Progenitor cell of endocrine pancreas (in vitro differentiated cells): ENCODE measurements at places on chromosomes 1 and 21. TPM values are rescaled to one million over a fixed set of nuclear protein-coding genes. Genes with fewer than 3 reads are reported as not detected.

DNA sequence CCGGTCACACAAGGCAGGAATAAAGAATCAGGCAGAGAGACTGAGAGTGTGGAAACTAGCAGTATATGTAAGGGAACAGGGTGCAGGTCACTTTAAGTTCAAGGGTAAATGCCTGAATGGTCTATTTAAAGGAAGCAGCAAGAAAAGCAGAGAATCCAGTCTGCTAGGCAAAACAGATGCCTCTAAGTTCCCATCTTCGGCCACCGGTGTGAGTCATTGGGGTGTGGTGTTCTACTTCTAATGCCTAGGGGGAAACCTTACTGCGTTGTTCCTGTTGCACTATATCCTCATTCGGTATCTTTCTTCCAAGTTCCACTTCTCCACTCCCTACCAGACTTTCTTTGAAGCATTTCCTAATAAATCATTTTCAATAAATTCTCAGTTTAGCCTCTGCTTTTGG lies 259.9 kb downstream of the HHIPL2 start:
- DNase-seq, result no peak

GRCh38 chr1:119662034-119662437 lies 14.0 kb upstream of the ZNF697 start:
- no peak for DNase-seq

- no peak for DNase-seq
Observed at GRCh38 chr1:154137888-154138287, 17.0 kb downstream of the NUP210L start.

GRCh38 chr1:54835970-54836369 lies 34.8 kb upstream of the TTC22 start:
- DNase-seq, result no peak

- DNase-seq, result no peak
Observed at GRCh38 chr1:233544304-233544703, 69.6 kb upstream of the KCNK1 start.

DNA sequence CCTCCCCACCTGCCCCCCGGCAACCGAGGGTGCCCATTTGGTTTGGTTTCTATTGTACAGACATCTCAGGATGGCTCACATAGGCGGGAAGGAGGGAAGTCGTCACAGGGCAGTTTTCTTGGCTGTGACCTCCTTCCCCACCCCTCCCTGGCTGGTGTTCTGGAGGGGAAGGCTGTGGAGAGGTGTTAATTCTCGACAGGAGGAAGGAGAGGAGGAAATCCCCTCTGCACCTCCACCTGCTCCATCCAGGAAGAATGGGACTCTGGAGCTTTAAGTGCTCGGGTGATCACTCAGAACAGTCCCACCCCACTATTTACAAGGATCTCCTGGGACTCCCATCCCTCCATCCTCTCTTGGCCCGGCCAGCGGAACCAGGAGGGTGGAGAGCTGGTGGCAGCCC lies 7.6 kb downstream of the MEX3A start:
- DNase-seq, result no peak

- no peak for DNase-seq
Observed at GRCh38 chr1:77620273-77620672, 62.2 kb downstream of the ZZZ3 start.

- DNase-seq, result no peak
Observed at GRCh38 chr1:156616463-156616862, 2.8 kb upstream of the HAPLN2 start.

GRCh38 chr21:31184459-31184858 lies 146.2 kb upstream of the KRTAP19-8 start:
- DNase-seq, result no peak

- DNase-seq, result no peak
Observed at GRCh38 chr1:231855361-231855760, 228.8 kb downstream of the DISC1 start.

DNA sequence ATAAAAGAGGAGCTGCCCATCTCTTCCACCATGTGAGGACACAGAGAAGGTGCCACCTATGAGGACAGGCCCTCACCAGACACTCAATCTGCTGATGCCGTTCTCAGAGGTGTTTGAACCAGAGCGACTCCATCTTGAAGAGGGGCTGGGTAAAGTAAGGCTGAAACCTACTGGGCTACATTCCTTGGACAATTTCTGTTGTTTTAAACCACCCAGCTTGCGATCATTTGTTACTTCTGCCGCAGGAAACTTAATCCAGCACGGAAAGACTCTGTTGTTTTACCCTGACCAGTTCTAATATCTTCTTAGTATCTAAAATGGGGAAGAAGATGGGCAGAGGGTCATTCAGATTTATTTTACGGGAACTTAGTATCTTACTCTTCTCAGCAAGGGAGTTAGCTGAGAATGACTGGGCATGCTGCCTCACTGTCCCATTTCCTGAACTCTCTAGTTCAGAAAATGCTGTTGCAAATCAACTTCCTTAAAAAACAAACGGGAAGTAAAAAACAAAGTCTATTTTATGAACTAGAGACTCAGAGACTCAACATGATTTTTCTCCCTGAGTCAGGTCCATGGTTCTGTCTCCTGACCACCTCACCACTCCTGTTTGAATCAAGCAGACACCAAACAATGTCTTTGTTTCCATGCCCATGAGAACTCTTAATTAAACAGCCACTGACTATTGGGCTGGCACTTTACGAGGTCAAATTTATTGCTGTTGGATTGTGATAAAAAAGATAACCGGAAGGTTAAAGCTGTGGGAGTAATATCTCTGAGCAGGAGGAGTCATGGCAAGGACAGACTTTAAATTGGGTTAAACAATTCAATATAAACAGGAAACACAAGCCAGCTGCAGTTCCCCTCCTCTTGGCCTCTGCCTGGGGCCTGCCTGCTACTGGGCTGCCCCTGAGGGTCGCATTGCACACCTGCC lies 23.8 kb upstream of the IFNAR1 start:
- no peak for DNase-seq

- DNase-seq, result no peak
Observed at GRCh38 chr21:44442266-44443125, 12.8 kb upstream of the LRRC3 start.

DNA sequence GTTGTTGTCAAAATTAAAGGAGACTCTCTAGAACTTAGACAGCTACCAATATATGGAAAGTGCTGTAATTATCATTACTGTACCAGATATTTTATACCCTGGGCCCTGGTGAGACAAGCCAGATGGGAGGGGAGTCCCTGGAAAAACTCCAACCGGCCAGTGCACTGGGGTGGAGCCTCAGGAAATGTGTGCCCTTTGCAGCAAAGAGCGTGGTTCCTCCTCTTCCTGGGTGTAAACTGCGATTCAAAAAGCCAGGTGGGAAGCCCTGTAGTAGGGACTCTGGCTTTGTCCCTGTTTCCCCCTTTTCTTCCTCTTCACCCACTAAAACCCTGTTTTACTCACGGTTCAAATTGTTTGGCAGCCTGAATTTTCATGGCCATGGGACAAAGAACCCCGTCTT lies 812.3 kb downstream of the PLA2G4A start:
- DNase-seq, result no peak

DNA sequence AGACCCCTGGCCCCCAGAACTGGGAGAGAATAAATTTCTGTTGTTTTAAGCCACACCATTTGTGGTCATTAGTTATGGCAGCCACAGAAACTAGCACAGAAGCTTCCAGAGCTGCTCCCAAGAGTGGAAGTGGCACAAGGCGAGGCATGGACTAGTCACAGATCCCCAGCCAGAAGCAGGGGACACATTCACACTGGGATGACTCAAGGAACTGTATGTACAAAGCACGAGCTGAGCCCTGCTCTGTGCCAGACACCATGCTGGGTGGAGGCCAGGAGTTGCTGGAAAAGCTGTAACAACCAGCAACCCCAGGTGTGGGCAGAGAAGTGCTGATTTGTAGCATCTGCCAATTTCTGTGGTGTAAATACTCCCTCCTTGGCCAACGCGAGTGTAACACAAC lies 55.6 kb downstream of the TCP10L start:
- no peak for DNase-seq

- DNase-seq, result no peak
Observed at GRCh38 chr1:201505503-201505890, 1.4 kb downstream of the CSRP1 start.

DNA sequence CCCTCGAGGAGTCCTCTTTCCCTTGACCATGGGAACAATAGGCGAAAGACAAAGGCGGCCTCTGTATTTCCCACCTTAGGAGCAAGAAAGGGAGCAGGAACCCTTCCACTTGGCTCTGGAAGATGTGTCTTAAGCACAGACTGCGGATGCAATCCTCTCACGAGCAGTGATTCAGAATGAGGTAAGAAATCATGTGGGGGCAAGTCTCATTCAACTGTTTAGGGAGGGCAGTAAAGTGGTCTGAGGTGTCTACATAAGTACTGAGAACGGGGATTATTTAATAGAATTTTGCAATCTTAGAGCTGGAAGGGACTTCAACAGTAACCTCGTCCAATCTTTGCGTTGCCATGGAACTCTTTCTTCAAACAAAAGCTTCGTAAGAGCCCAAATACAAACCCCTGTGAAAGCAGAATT lies 1.6 kb upstream of the DYRK3 start:
- DNase-seq, result no peak

DNA sequence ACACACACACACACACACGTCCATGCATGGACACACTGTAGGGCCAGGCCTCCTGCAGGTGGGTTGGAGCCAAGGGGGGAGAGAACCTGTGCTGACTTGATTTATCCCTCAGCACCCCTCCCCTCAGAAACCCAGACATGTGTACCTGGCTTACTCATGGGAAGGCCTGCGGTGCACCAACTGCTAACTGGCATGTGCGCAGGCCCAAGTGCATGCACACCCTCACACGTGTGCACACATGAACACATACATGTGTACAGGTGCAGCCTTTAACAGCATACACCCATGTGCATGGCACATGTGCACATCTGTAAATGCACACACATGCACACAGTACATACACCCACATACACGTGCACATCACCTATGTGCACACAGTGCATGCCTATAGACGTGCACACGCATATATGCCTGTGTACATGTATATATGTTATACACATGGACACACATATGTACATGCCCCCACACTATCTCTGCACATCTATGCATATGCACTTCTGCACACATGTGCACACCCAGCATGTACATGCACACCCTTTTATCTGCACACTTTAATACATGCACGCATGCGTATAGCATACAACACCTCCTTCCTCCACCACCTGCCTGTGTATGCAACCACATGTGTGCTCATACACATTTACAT lies 67.5 kb downstream of the TRIM11 start:
- DNase-seq, result no peak

DNA sequence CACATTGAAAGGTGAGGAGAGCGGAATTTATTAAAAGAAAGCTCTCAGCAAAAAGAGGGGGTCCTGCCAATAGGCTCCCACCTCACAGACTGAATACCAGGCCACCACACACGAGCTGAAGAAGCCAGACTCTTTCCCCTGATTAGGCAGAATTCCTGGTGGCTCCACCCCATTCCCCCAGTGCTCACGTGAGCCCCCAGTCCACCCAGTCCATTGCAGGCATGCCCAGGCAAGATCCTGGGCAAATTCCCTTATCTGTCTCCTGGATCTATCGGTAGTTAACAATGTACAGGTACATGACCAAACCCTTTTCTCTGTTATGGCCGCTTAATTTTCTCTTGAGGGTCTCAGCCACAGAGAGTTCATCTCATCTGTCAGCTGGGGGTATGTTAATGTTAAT lies 54.6 kb upstream of the BTG3 start:
- DNase-seq, result no peak

DNA sequence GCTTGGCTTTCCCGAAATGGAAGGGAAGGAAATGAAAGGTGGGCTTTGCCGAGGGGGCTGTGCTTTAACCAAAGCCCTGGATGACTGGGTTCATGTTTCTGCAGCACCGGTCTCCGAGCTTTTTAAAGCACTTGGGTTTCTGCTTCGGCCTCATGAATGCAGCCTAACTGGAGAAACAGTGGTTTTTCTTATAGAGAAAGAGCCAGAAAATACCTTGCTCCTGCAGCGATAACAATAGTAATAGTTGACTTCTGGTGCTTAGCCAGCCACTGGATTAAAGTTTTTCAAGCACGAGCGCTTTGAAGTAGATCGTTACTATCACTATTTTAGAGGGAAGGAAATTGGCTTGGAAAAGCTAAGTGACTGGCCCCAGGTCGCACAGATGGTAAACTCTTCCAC lies 500 bp upstream of the DOCK7 start:
- DNase-seq, result no peak

GRCh38 chr1:234782105-234782751 lies 172.2 kb upstream of the IRF2BP2 start:
- no peak for DNase-seq

DNA sequence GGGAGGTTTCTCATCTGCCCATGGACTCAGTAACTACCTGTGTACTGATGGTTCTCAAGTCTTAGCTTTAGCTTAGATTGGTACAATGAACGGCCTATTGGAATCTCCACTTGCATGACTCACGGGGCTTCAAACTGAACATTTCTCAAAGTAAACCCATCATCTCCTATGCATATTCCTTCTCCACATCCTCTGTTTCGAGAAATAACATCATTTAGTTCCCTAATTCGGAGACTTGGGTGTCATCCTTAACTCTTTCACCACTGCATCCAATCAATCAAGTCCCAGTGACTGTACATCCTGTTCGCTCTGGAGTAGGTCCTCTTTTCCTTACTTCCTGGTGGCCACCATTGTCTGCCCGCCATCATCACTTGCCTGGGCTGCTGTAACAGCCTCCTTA lies 55.8 kb downstream of the LGR6 start:
- DNase-seq, result no peak

GRCh38 chr1:77832901-77833300 lies 53.5 kb downstream of the MIGA1 start:
- DNase-seq, result no peak

DNA sequence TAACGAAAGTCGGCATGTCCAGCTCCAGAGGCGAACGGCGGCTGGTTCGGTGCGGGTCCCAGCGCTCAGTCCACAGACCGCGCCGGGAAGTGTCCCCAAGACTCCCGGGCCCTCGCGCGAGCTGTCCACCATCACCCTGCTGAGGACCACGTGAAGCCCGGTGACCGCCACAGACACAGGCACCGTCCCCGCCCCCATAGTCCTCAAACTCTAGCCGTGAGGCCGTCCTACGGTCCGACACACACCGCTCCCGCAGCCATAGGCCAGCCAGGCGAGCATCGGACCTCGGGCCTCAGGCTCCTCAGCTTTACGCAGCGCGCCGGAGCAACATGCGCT lies 535 bp downstream of the SETD4 start:
- peak; percentile 37 for DNase-seq

- DNase-seq, result no peak
Observed at GRCh38 chr1:208357644-208358507, 113.7 kb upstream of the PLXNA2 start.

GRCh38 chr1:206097381-206097780 lies 19.8 kb downstream of the AVPR1B start:
- DNase-seq, result no peak

DNA sequence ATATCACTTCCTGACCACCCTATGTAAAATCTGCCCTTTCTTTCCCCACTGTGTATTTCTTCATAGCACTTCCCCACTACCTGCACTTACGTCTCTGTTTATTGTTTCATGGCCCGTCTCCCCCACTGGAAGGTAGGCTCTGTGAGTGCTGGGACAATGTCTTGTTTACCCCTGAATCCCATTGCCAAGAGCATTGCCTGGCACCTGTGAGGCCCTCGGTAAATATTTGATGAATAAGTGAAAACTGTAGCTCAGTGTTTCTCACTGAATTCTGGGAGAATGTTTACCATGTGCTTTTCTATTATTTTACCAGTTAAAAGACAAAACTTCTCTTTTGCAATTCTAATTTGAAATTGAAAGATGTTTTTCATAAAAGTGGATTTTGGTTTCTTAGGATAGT lies 11.8 kb downstream of the NFASC start:
- DNase-seq, result no peak

RGS7 gene
- 2.4 and 2.8 TPM in 2 replicates for total RNA-seq

HFM1 gene
- total RNA-seq, result 9.0 and 9.5 TPM in 2 replicates

TAL1 gene
- total RNA-seq, result not detected in 2 replicates

APCS gene
- total RNA-seq, result not detected in 2 replicates

PPM1J gene
- 0.43 and 0.71 TPM in 2 replicates for total RNA-seq

RGS13 gene
- total RNA-seq, result not detected in 2 replicates

RPS8 gene
- total RNA-seq, result 1,808 and 1,842 TPM in 2 replicates

CLCA4 gene
- not detected in 2 replicates for total RNA-seq
